ENCODE measurements at places on chromosomes 6 and 20. TPM values are rescaled to one million over a fixed set of nuclear protein-coding genes. Genes with fewer than 3 reads are reported as not detected.

- DNase-seq = no peak
Observed at GRCh38 chr6:139313229-139313628, 21.4 kb upstream of the TXLNB start.

- DNase-seq = no peak
Observed at GRCh38 chr20:58575776-58576602, 60.8 kb upstream of the APCDD1L start.

DNA sequence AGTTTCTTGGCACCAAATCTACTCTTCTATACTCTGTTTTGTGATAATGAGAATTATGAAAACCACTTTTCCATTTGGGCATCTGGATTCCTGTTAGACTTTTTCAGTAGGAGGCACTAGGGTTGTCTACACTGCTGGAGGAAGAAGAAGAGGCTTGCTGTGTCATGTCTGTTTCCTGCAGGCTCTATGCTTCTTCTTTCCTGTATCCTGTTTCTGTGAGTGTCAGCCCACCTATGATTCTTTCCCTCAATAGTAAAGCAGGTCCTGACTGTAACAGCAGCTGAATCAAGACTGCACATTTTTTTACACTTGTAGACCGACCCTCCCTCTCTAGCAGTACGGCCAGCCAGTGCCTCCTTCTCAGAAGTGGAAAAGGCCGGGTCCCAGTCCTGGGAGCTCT is 603.9 kb downstream of the HDGFL1 start:
- DNase-seq = no peak

DNA sequence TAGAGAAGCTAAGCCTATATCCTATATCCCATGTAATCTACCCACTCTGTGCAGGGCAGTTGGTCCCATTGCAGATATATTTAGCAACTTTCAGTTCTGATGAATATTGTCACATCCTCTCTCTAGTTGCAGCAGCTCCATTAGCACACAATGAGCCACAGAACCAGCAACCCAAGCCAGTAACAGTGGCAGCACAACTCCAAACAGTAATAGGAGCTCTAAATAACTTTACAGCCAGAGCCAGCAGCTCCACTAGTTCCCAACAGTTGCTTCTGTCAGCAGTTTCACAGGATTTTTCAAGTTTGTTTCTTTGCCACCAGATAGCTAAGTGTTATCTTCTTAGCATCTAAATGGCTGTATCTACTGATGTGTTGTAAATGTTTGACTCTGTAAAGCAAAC is 490.8 kb downstream of the HTR1B start:
- DNase-seq = no peak

GRCh38 chr20:23048283-23049200 is 930 bp downstream of the THBD start:
- peak; percentile 65 for DNase-seq

DNA sequence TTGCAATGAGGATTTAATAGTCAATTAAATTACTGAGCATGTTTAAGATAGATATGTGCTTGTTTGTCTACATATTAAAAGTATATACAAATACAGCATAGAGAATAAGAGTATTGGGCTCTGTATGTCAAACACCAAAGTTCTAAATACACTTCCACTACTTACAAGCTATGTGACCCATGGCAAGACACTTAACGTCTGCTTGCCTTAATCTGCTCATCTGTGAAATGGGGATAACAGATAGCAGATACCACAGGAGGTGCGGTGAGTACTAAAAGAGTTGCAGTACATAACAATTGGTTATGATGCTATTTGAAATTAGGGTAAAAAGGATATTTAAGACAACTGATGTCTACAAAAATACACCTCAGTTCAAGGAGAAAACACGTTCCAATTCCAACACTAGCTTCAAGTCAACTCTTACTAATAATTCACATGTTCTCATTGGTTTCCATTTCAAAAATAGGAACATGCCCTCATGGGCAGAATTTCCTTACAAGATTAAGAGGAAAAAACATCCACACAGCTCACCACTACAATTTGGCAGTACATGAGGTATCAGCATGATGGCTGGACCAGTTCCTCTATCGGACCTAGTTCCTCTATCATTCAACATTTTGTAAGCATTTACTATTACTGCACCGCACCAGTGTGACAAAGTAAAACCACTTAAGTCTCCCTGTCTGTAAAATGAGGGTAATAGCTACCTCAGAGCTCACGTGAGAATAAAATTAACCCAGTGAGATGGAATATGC is 101.1 kb downstream of the SMLR1 start:
- no peak for DNase-seq

MYB gene
- 8.8 TPM for total RNA-seq

PREX1 gene
- total RNA-seq = 142 TPM

Measured in activated naive CD8-positive, alpha-beta T cell treated with anti-CD3 and anti-CD28 coated beads, Interleukin-2, amount 10 ng/mL, durations not matched to agents 7 days and 5 days (primary cell).